ENCODE measurements at places on chromosomes 6 and 20. TPM values are rescaled to one million over a fixed set of nuclear protein-coding genes. Genes with fewer than 3 reads are reported as not detected.

The FKBP1A gene
- total RNA-seq, result 330 TPM

The DEFB132 gene
- not detected for total RNA-seq

The SLC17A9 gene
- 13.8 TPM for total RNA-seq

The PNLDC1 gene
- not detected for total RNA-seq

The RIN2 gene
- total RNA-seq, result 100 TPM

The TP53INP2 gene
- 2.5 TPM for total RNA-seq

The OPN5 gene
- not detected for total RNA-seq

The DEFB112 gene
- total RNA-seq, result not detected

The BLTP3A gene
- 4.4 TPM for total RNA-seq

The PSORS1C2 gene
- not detected for total RNA-seq

The ADTRP gene
- total RNA-seq, result 2.7 TPM

The LPIN3 gene
- 2.4 TPM for total RNA-seq

The TMEM200A gene
- total RNA-seq, result 1.4 TPM

The BFSP1 gene
- total RNA-seq, result 2.8 TPM

The NOX3 gene
- not detected for total RNA-seq

The MDC1 gene
- total RNA-seq, result 6.3 TPM

The RIPK1 gene
- total RNA-seq, result 18.6 TPM

The TREML1 gene
- not detected for total RNA-seq

The ZBTB46 gene
- 7.8 TPM for total RNA-seq

The LY6G6D gene
- not detected for total RNA-seq

The RRAGD gene
- 0.09 TPM for total RNA-seq
